ENCODE measurements at places on chromosomes 1 and 21. TPM values are rescaled to one million over a fixed set of nuclear protein-coding genes. Genes with fewer than 3 reads are reported as not detected.

DNA sequence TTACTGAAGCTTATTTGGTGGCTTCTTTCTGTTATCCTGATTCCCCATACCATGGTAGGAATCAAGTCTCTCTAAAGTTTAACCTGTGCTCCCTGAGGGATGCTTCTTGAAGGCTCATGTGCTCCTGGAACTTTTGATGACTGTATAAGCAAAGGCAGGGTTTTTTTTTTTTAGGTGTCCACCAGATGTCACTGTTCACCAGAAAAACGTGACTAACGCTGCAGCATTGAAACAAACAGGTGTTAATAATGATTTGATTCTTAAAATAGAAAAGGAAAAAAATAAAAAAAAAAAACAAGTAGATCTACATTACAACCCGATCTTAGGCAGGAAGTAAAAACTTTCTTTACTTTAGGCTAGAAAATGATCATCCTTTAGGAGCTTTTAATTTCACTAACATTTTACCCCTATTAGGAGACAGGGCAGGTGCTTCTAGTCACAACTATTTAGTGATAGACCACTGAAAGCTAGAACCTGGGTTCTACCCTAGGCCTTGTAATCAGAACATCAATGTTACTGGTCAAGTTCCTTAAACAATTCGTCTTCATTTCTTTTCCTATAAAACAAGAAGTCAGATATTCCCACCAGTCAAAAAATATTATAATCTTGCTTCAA, 223.0 kb downstream of the PLA2G4A start:
- DNase-seq: peak; percentile 11

- no peak for DNase-seq
These were observed 7.0 kb upstream of the VPS26C start for GRCh38 chr21:37273911-37274690.

GRCh38 chr1:151680826-151681225, 35.8 kb downstream of the CELF3 start:
- DNase-seq: no peak

Gene TMIGD3
- total RNA-seq: 6.2 TPM

DNA sequence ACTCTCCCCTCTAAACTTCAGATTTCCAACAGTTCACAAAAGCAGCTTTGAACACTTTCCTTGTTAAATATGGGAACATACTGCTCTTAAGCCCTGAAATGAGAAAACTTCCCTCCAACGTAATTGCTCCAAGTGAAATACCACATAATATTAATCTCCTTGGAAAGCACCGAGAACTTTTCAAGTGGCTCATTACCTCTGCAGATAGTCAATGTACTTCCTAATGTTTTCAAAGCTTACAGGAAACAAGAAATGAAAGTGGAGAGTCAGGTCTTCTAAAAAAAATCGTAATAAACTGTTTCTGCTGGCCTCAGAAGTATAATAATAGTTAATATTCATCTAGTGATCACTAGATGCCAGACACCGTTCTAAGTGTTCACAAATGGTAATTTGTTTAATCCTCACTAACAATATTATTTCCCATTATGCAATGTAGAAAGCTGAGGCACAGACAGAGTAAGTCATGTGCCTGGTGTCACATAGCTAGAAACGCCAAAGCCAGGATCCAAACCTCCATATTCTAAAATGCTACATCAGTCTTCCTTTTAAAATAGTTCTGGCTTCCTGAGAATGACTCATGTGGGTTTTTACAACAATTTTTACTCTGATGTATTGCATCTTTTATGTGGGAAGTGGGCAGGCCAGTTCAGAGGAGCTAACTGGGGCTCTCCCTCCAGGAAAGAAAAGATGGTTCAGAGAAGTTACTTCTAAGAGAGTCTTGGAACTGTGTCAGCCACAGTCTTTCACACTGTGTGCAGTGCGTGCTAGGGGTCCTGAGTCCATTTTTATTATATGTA, 177.2 kb downstream of the PLPPR4 start:
- no peak for DNase-seq

DNA sequence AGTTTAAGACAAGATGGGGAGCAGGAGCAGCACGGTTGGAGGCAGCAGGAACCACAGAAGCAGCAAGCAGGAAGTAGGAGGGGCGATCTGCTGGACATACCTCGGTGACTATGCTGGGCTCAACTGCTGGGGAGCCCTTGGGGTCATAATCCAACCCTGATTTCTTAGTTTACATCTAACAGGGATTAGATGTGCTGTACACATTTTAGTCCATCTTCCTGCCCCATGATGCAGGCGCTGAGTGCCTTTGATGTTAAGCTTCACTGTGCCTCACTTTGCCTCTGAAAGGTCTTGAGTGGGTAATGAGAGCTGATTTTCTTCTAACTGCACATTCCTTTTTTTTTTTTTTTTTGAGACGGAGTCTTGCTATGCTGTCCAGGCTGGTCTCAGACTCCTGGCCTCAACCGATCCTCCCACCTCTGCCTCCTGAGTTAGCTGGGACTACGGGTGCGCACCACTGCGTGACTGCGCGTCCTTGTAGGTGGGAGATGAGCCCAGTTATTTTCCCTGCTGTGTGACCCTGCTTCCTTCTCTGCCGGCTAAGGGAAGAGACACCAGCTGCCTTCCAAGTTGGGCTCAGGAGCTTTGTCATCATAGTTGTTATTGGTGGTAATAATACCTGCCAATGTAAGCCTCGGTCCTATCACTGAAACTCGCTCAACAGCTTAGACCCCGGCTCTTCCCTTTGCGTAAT, 1.1 kb upstream of the RCAN3 start:
- DNase-seq: peak; percentile 6

- DNase-seq: no peak
These were observed 619.0 kb downstream of the AJAP1 start for GRCh38 chr1:5273280-5274003.

- DNase-seq: no peak
These were observed 48.7 kb downstream of the TTLL7 start for GRCh38 chr1:83950106-83950661.
